Myometrial cell (primary cell): ENCODE measurements at places on chromosomes 6 and 20. TPM values are rescaled to one million over a fixed set of nuclear protein-coding genes. Genes with fewer than 3 reads are reported as not detected.

BPIFB2 gene
- not detected in 2 replicates for total RNA-seq

KIFC1 gene
- 29.8 and 33.4 TPM in 2 replicates for total RNA-seq

RSPH4A gene
- under 0.01 TPM in 1 of 2 replicates, not detected in the other for total RNA-seq

ASIP gene
- not detected in 2 replicates for total RNA-seq

DUSP15 gene
- not detected in 2 replicates for total RNA-seq

BTN1A1 gene
- not detected in 2 replicates for total RNA-seq

SLC32A1 gene
- total RNA-seq = not detected in 2 replicates

ME1 gene
- 27.8 and 31.4 TPM in 2 replicates for total RNA-seq

GABBR1 gene
- 7.1 and 8.6 TPM in 2 replicates for total RNA-seq

RPP21 gene
- total RNA-seq = 33.7 and 60.1 TPM in 2 replicates

TAP2 gene
- 13.8 and 15.6 TPM in 2 replicates for total RNA-seq

TBX18 gene
- 6.3 and 18.4 TPM in 2 replicates for total RNA-seq

GPR63 gene
- 1.1 and 1.2 TPM in 2 replicates for total RNA-seq

NT5E gene
- 315 and 382 TPM in 2 replicates for total RNA-seq

RBPJL gene
- total RNA-seq = not detected in 2 replicates

CD24 gene
- under 0.01 TPM in 1 of 2 replicates, not detected in the other for total RNA-seq

PBOV1 gene
- not detected in 2 replicates for total RNA-seq

NRSN1 gene
- not detected in 2 replicates for total RNA-seq
